ENCODE measurements at places on chromosomes 6 and 20. TPM values are rescaled to one million over a fixed set of nuclear protein-coding genes. Genes with fewer than 3 reads are reported as not detected.

TAGAP gene
- not detected for total RNA-seq

GMPR gene
- 7.2 TPM for total RNA-seq

OPRL1 gene
- 2.6 TPM for total RNA-seq

AKAP7 gene
- 7.7 TPM for total RNA-seq

ZSCAN23 gene
- 5.1 TPM for total RNA-seq

SRC gene
- 20.3 TPM for total RNA-seq

CRISP2 gene
- not detected for total RNA-seq

DSP gene
- under 0.01 TPM for total RNA-seq

MYCT1 gene
- total RNA-seq, result under 0.01 TPM

ARMH2 gene
- total RNA-seq, result not detected

GRCh38 chr6:74071214-74071613 is 375.2 kb downstream of the CD109 start:
- H3K27me3 ChIP-seq, result no peaks in the 10 kb centered on the region
- H3K36me3 ChIP-seq, result no peaks in the 10 kb centered on the region
- H3K27ac ChIP-seq, result no peak overlapping the region
- DNase-seq, result peak; percentile 43
- H3K4me3 ChIP-seq, result no peak overlapping the region

GRCh38 chr6:145213614-145214013 is 521.7 kb downstream of the EPM2A start:
- no peaks in the 10 kb centered on the region for H3K4me1 ChIP-seq
- H3K4me3 ChIP-seq, result no peak overlapping the region
- H3K27me3 ChIP-seq, result no peaks in the 10 kb centered on the region
- no peak for DNase-seq
- no peak overlapping the region for H3K27ac ChIP-seq

GRCh38 chr6:165704045-165704748 is 41.2 kb upstream of the PDE10A start:
- no peak overlapping the region for H3K27ac ChIP-seq
- no peaks in the 10 kb centered on the region for H3K4me1 ChIP-seq
- H3K27me3 ChIP-seq, result no peaks in the 10 kb centered on the region
- H3K36me3 ChIP-seq, result no peaks in the 10 kb centered on the region
- no peak overlapping the region for H3K4me3 ChIP-seq

- H3K36me3 ChIP-seq, result no peaks in the 10 kb centered on the region
- no peaks in the 10 kb centered on the region for H3K27me3 ChIP-seq
- peaks cover 3% of the 10 kb centered on the region for H3K4me1 ChIP-seq
- DNase-seq, result peak; percentile 92
- H3K27ac ChIP-seq, result no peak overlapping the region
Measured at GRCh38 chr6:161233986-161234661, 39.7 kb downstream of the AGPAT4 start.

DNA sequence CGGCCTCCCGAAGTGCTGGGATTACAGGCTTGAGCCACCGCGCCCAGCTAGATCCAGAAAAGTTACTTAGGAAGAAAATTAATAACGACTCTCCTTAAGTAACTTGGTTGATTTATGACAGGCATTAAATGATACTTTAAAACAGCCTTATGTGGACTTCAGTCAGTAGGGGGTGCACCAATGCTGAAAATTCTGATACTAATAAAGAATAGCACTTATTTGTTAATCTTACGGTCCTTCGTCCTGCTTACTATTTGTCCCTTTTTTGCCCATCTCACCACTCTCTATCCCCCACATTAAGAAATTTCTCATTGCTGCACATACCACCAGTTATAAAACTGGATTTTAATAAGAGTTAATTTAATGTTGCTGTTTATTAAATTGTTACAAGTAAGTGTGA is 12.7 kb upstream of the PRELID3B start:
- H3K4me1 ChIP-seq, result no peaks in the 10 kb centered on the region
- no peak overlapping the region for H3K4me3 ChIP-seq
- peak; percentile 47 for DNase-seq
- H3K36me3 ChIP-seq, result no peaks in the 10 kb centered on the region
- H3K27ac ChIP-seq, result no peak overlapping the region
- peaks cover 5% of the 10 kb centered on the region for H3K27me3 ChIP-seq

DNA sequence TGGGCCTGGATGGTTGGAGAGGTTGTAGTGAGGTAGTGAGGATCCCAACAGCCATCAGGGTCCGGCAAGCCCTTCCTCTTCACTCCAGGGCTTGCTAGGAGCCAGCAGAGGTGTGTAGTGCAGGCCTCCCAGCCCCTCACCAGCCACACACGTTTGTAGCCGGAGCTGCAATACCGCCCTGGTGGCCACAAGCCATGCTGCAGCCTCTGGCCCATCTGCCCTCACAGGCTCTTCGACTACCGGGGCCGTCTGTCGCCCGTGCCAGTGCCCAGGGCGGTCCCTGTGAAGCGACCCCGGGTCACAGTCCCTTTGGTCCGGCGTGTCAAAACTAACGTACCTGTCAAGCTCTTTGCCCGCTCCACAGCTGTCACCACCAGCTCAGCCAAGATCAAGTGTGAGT is 36.4 kb downstream of the EIF2S2 start:
- no peak overlapping the region for H3K4me3 ChIP-seq
- no peak for DNase-seq
- no peaks in the 10 kb centered on the region for H3K27me3 ChIP-seq

DNA sequence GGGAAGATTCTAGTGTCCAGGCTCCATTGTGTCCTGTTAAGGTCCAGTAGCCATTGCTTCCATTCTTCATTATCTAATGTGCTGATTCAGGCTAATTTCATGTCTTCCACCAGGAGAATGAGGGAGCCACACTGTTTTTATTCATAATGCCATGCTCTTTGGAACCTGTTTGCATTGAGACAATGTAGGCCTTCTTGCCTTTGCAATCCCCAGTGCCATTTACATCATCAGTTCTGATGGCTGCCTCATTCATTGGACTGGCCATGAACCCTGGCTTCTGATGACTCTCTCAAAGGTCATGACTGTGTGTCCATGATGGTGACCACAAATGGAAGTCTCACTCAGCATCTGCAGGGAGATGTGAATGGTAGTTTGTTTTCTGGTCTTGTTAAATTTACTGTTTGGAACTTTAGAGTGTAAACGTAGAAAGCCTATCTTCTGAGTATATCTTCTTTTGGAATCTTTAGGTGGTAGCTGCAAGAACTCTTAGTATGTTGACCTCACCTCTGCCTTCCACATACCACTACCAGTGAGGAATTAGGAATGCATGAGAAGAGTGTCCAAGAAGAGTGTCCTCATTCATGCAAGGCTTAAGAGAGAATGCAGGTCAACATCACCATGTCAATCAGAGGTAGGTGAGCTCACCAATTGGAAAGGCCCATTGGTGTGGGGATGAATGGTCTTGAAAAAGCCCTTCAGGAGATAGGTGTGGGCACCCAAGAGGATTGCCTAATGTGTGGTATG is 42.9 kb upstream of the ZFP64 start:
- no peaks in the 10 kb centered on the region for H3K4me1 ChIP-seq
- H3K27me3 ChIP-seq, result no peaks in the 10 kb centered on the region
- no peak overlapping the region for H3K27ac ChIP-seq
- H3K36me3 ChIP-seq, result no peaks in the 10 kb centered on the region
- no peak overlapping the region for H3K4me3 ChIP-seq

- no peaks in the 10 kb centered on the region for H3K27me3 ChIP-seq
- no peaks in the 10 kb centered on the region for H3K36me3 ChIP-seq
- no peaks in the 10 kb centered on the region for H3K4me1 ChIP-seq
- DNase-seq, result no peak
Measured at GRCh38 chr6:78482801-78483552, 384.4 kb upstream of the IRAK1BP1 start.

- peaks cover 20% of the 10 kb centered on the region for H3K36me3 ChIP-seq
- no peak overlapping the region for H3K27ac ChIP-seq
- no peaks in the 10 kb centered on the region for H3K27me3 ChIP-seq
- H3K4me1 ChIP-seq, result no peaks in the 10 kb centered on the region
Measured at GRCh38 chr6:7235712-7236305, 77.2 kb downstream of the SSR1 start.

DNA sequence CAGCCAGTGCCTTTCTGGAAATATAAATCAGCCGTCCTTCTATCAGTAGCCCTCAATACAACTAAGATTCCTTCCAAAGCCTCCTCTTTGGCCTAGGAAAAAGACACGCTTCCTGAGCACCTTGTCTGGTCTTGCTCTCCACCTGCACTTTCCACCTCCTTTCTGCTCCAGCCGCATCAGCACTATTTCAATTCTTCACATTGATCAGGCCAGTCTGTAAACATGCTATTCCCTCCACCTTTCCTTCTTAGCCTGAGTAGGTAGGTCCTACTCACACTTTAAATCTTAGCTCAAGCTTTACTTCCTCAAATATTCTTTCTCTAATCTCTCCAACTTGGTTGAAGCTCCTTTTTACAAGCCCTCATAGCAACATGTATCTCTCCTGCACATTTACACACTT is 11.4 kb downstream of the RANBP9 start:
- H3K4me3 ChIP-seq, result no peak overlapping the region
- H3K4me1 ChIP-seq, result peaks cover 8% of the 10 kb centered on the region
- no peak for DNase-seq
- H3K27me3 ChIP-seq, result no peaks in the 10 kb centered on the region
- H3K36me3 ChIP-seq, result no peaks in the 10 kb centered on the region
- no peak overlapping the region for H3K27ac ChIP-seq

DNA sequence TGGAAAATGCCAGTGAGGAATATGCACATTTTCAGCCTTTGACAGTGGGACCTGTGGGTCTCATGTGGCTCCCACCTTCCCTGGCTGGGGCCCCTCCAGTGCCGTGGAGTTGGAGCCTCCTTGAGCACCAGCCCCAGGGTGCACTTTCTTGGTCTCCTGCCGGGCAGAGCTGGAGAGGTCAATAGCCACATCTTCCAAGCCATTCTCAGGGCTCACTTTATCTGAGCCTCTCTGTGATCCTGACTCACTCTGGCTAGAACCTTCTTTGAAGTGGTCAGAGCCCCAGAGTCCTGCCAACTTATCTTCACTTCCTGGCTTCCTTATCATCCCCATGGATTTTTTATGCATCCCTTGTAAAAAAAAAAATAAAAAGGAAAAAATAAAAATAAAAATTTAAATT is 5.7 kb downstream of the VSX1 start:
- peaks cover 64% of the 10 kb centered on the region for H3K27me3 ChIP-seq
- H3K27ac ChIP-seq, result no peak overlapping the region
- DNase-seq, result peak; percentile 27
- H3K4me1 ChIP-seq, result no peaks in the 10 kb centered on the region
- H3K36me3 ChIP-seq, result no peaks in the 10 kb centered on the region
- no peak overlapping the region for H3K4me3 ChIP-seq

DNA sequence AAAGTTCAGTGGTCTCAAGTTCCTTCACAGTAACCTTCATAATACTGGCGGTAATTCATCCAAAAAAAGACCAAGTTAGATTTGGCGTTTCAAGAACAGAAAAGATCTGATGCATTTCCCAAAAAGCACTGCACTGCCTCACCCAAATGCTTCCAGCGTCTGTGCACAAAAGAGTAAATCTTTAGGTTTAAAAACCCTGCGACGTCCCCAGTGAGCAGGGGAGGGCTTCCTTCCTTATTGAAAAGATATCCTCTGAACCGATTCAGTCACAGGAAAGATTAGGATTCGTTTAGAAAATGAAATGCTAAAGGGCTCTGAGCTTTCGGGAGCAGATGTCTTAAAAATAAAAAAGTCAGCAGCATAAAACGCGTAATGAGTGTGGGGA is 654 bp downstream of the TBC1D7 start:
- no peaks in the 10 kb centered on the region for H3K4me1 ChIP-seq
- DNase-seq, result no peak
- H3K36me3 ChIP-seq, result no peaks in the 10 kb centered on the region
- peak overlapping the region; percentile 90 for H3K4me3 ChIP-seq
- no peaks in the 10 kb centered on the region for H3K27me3 ChIP-seq
- H3K27ac ChIP-seq, result peak overlapping the region; percentile 85

GRCh38 chr6:109521080-109521479 is 38.1 kb upstream of the ZBTB24 start:
- no peaks in the 10 kb centered on the region for H3K27me3 ChIP-seq
- DNase-seq, result no peak
- no peaks in the 10 kb centered on the region for H3K4me1 ChIP-seq
- no peak overlapping the region for H3K27ac ChIP-seq

GRCh38 chr6:139686308-139686707 is 311.9 kb upstream of the CITED2 start:
- no peaks in the 10 kb centered on the region for H3K36me3 ChIP-seq
- no peak overlapping the region for H3K4me3 ChIP-seq
- H3K4me1 ChIP-seq, result no peaks in the 10 kb centered on the region
- H3K27ac ChIP-seq, result no peak overlapping the region
- peak; percentile 19 for DNase-seq
- no peaks in the 10 kb centered on the region for H3K27me3 ChIP-seq

DNA sequence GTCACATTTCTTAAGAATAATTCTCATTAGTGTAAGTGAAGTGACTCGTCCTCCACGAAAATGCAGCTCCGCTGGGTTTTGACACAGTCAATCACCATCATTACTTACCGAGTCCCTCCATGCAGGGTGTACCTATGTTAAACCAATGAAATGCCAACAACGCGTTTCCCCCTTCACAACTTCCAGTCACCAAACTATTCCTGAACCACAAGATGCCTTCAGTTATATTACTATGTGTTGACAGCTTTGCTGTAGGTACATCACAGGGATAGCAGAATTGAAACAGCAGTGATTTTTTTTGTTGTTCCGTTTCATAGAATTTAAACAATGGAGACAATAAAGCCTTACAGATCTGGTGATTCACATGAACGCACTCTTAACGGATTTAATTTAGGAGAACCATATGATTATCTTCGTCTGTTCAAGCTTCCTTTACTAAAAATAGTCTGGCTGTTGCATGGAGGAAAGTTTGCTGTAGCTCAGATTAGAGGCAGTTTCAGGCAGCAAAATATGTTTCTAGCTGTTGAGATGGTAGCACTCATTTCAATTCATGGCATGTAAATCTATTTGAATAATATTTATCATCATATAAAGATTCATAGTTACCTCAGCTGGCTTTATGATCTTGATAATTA is 652.8 kb downstream of the PRKN start:
- no peaks in the 10 kb centered on the region for H3K27me3 ChIP-seq
- no peak overlapping the region for H3K4me3 ChIP-seq
- no peaks in the 10 kb centered on the region for H3K36me3 ChIP-seq
- DNase-seq, result no peak
- H3K27ac ChIP-seq, result no peak overlapping the region

- no peaks in the 10 kb centered on the region for H3K27me3 ChIP-seq
- no peak overlapping the region for H3K4me3 ChIP-seq
- no peak for DNase-seq
- H3K36me3 ChIP-seq, result no peaks in the 10 kb centered on the region
- no peak overlapping the region for H3K27ac ChIP-seq
Measured at GRCh38 chr6:110564703-110565421, 88.4 kb upstream of the SLC22A16 start.

- no peaks in the 10 kb centered on the region for H3K4me1 ChIP-seq
- DNase-seq, result no peak
- no peak overlapping the region for H3K27ac ChIP-seq
- no peaks in the 10 kb centered on the region for H3K27me3 ChIP-seq
- H3K36me3 ChIP-seq, result no peaks in the 10 kb centered on the region
Measured at GRCh38 chr6:99310553-99310952, 38.9 kb downstream of the FAXC start.

Data from fibroblast of lung (primary cell).